ENCODE measurements at places on chromosomes 3 and 15. TPM values are rescaled to one million over a fixed set of nuclear protein-coding genes. Genes with fewer than 3 reads are reported as not detected.
A peak's percentile ranks its signal among the peaks of the same experiment; 100 is the strongest.

- DNase-seq = no peak
- peaks cover 2% of the 10 kb centered on the region for H3K4me1 ChIP-seq
Observed at GRCh38 chr3:30530084-30530483, 76.3 kb upstream of the TGFBR2 start.

DNA sequence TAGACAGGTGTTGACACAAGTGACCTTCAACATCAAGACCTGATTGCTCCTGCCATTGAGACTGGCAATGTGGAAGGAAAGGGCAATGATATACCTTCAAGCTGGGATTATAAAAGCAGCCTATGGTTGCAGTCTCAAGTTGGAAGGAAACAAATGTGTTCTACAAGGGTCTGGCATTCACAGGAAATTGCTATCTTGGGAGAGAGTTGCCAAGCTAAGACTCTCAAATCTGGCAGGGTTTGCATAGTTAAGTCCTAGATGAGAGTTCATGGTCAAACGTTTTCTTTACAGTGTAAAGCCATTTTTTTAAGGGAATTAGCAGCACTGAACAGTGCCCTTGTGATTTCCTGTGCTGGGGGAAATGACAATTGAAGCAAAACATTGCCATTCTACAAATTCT, 546.9 kb upstream of the CFAP20DC start:
- H3K4me3 ChIP-seq = no peak overlapping the region
- H3K36me3 ChIP-seq = no peaks in the 10 kb centered on the region
- no peaks in the 10 kb centered on the region for H3K4me1 ChIP-seq
- H3K27me3 ChIP-seq = peaks cover 3% of the 10 kb centered on the region
- DNase-seq = no peak

GRCh38 chr15:65420975-65421359, 1.8 kb downstream of the IGDCC4 start:
- no peak overlapping the region for H3K4me3 ChIP-seq
- H3K4me1 ChIP-seq = peaks cover 12% of the 10 kb centered on the region
- H3K27me3 ChIP-seq = peaks cover 70% of the 10 kb centered on the region
- DNase-seq = no peak
- H3K36me3 ChIP-seq = peaks cover 3% of the 10 kb centered on the region

DNA sequence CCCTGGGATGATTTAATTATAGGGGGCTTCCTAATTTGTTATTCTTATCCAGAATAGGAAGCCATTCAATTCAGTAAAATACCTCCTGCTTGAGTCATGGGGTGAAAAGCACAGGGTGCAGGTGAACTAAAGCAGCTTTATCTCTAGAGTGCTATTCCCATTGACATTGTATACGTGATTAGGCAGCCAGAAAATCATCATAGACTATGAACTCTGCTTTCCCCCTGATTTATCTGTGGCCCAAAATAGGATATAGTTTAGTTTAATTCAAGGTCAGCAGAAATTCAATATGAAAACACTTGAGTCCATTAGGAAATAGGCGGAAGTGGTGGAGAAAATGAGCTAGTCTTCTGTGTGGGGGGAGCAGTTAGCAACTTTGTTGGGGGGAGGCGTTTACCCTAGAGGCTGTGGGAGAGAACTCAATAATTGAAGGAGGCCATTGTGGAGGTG, 18.2 kb upstream of the PRKCI start:
- H3K4me1 ChIP-seq = no peaks in the 10 kb centered on the region
- no peak overlapping the region for H3K4me3 ChIP-seq
- H3K27ac ChIP-seq = no peak overlapping the region
- no peak for DNase-seq
- no peaks in the 10 kb centered on the region for H3K36me3 ChIP-seq

- H3K4me3 ChIP-seq = no peak overlapping the region
- H3K36me3 ChIP-seq = no peaks in the 10 kb centered on the region
- no peak overlapping the region for H3K27ac ChIP-seq
- H3K27me3 ChIP-seq = no peaks in the 10 kb centered on the region
Observed at GRCh38 chr3:70471464-70472342, 159.3 kb upstream of the MDFIC2 start.

- H3K27ac ChIP-seq = peak overlapping the region; percentile 63
- peak; percentile 43 for DNase-seq
- peaks cover 41% of the 10 kb centered on the region for H3K36me3 ChIP-seq
- H3K27me3 ChIP-seq = no peaks in the 10 kb centered on the region
Observed at GRCh38 chr3:11634081-11634635, 9.6 kb downstream of the VGLL4 start.

DNA sequence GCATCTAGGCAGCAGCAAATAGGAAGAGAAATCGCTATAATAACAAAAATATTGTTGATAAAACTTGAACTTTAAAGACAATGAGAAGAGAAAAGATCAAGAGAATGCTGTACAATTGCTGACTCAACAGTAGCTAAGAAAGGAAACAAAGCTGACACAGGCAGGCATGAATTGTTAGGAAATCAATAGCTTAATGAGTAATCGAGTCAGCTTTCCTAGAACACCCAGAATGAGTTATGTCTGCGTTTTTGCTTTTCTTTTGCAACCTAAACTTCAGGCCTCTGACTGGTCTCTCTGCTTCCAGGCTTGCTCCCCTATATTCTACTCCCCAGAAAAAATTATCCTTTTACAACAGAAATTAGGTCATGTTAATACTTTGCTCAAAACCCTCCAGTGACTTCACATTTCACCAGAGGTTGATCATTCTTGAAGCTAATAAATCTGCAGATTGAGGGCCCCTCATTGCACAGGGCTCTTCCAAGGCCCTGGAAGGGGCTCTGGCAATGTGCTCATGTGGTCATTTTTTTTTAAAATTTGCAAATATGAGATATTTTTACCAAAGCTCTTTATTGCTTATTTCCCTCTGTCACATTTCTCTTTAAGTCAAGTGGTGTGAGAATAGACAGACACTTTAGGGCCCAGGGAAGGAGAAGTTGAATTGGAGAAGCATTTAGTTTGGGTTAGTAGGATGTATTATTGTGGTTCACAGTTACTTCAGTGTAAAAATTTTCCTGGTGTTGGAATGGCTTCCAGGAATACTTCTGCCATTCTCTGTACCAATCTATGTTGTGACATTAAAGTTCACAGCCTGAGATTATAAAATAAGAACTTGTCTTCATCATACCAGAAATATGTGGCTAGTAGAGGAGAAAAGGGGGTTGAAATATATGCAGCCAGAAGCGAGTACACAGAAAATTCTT, 116.3 kb downstream of the TMCO5A start:
- no peaks in the 10 kb centered on the region for H3K36me3 ChIP-seq
- DNase-seq = no peak
- peaks cover 11% of the 10 kb centered on the region for H3K27me3 ChIP-seq
- H3K4me1 ChIP-seq = no peaks in the 10 kb centered on the region

DNA sequence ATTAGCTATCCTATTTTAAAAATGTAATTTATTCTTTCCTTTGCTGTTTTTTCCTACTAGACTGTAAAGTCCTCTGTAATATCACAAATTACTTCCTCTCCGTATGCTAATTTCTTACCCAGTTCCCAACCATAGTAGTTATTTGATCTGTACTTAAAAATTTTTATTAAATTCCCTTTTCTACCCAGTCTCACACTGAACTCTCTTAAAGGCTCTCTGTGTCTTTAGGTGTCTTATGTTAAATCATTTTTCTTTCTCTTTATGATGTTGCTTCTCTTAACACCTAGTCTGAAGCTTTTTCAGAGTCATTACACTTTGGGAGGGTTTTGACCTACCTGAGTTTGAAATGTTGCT, 378.6 kb downstream of the NSUN3 start:
- H3K27ac ChIP-seq = no peak overlapping the region
- H3K27me3 ChIP-seq = no peaks in the 10 kb centered on the region
- H3K4me3 ChIP-seq = no peak overlapping the region
- no peaks in the 10 kb centered on the region for H3K36me3 ChIP-seq
- no peak for DNase-seq

- no peaks in the 10 kb centered on the region for H3K36me3 ChIP-seq
- no peaks in the 10 kb centered on the region for H3K4me1 ChIP-seq
- no peaks in the 10 kb centered on the region for H3K27me3 ChIP-seq
Observed at GRCh38 chr15:31842532-31843195, 187.7 kb upstream of the CHRNA7 start.

GRCh38 chr3:60775985-60776384, 475.3 kb downstream of the FHIT start:
- no peak overlapping the region for H3K4me3 ChIP-seq
- no peaks in the 10 kb centered on the region for H3K4me1 ChIP-seq
- no peaks in the 10 kb centered on the region for H3K27me3 ChIP-seq
- no peak overlapping the region for H3K27ac ChIP-seq

DNA sequence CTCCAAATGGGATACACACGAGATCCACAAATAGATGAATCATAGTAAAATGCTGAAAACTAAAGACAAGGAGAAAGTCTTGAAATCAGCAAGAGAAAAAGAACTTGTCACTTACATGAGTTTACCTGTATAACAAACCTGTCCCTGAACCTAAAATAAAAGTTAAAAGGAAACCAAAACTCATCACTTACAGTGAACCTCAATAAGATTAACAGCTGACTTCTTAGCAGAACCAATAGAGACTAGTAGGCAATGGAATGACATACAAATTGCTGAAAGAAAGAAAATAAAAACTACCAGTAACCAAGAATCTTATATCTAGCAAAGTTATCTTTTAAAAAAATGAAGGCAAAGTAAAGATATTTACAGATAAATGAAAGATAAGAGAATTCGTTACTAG, 27.4 kb downstream of the SEC22A start:
- no peak overlapping the region for H3K27ac ChIP-seq
- no peak overlapping the region for H3K4me3 ChIP-seq
- no peaks in the 10 kb centered on the region for H3K27me3 ChIP-seq
- peaks cover 58% of the 10 kb centered on the region for H3K36me3 ChIP-seq

GRCh38 chr3:63762934-63763550, 56.1 kb upstream of the C3orf49 start:
- H3K27me3 ChIP-seq = no peaks in the 10 kb centered on the region
- H3K4me1 ChIP-seq = no peaks in the 10 kb centered on the region
- H3K36me3 ChIP-seq = no peaks in the 10 kb centered on the region
- no peak for DNase-seq

GRCh38 chr3:16140116-16140893, 34.2 kb upstream of the GALNT15 start:
- no peak for DNase-seq
- H3K4me1 ChIP-seq = no peaks in the 10 kb centered on the region
- H3K4me3 ChIP-seq = no peak overlapping the region
- H3K36me3 ChIP-seq = no peaks in the 10 kb centered on the region
- no peaks in the 10 kb centered on the region for H3K27me3 ChIP-seq

DNA sequence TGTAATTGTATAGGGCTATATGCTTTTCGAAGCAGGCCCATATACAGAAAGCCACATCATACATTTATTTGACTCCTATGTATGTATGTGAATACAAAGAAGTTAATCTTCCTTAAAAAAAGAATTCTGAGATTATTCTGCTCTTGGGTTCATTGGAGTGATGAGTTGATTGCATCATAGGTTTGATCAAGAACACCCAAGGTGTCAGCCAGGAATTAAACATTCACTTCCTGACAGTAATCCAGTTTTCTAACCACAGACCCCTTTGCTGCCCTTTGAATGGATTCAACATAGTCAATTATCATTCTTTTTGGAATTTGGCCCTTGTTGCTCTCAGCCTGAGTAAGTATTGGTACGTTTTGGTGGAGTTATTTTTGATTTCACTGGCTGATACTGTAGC, 225.6 kb downstream of the CACNA2D3 start:
- H3K27me3 ChIP-seq = peaks cover 2% of the 10 kb centered on the region
- no peak for DNase-seq
- no peak overlapping the region for H3K27ac ChIP-seq
- H3K36me3 ChIP-seq = no peaks in the 10 kb centered on the region
- no peak overlapping the region for H3K4me3 ChIP-seq

GRCh38 chr3:114216186-114216970, 21.0 kb downstream of the ZNF80 start:
- H3K27me3 ChIP-seq = no peaks in the 10 kb centered on the region
- no peak for DNase-seq
- H3K27ac ChIP-seq = no peak overlapping the region
- no peak overlapping the region for H3K4me3 ChIP-seq
- H3K4me1 ChIP-seq = peaks cover 35% of the 10 kb centered on the region

GRCh38 chr3:195045481-195046210, 225.3 kb downstream of the XXYLT1 start:
- no peaks in the 10 kb centered on the region for H3K4me1 ChIP-seq
- peaks cover 2% of the 10 kb centered on the region for H3K27me3 ChIP-seq
- H3K36me3 ChIP-seq = no peaks in the 10 kb centered on the region
- H3K27ac ChIP-seq = no peak overlapping the region
- DNase-seq = no peak

GRCh38 chr15:66941791-66942190, 123.6 kb upstream of the SMAD3 start:
- H3K4me1 ChIP-seq = peaks cover 19% of the 10 kb centered on the region
- DNase-seq = no peak
- H3K27ac ChIP-seq = no peak overlapping the region
- H3K4me3 ChIP-seq = no peak overlapping the region
- H3K36me3 ChIP-seq = peaks cover 2% of the 10 kb centered on the region
- H3K27me3 ChIP-seq = no peaks in the 10 kb centered on the region

- H3K36me3 ChIP-seq = peaks cover 38% of the 10 kb centered on the region
- no peak for DNase-seq
- H3K4me1 ChIP-seq = peaks cover 13% of the 10 kb centered on the region
- H3K27me3 ChIP-seq = no peaks in the 10 kb centered on the region
- no peak overlapping the region for H3K27ac ChIP-seq
- H3K4me3 ChIP-seq = no peak overlapping the region
Observed at GRCh38 chr3:43709022-43709421, 18.3 kb downstream of the ABHD5 start.

DNA sequence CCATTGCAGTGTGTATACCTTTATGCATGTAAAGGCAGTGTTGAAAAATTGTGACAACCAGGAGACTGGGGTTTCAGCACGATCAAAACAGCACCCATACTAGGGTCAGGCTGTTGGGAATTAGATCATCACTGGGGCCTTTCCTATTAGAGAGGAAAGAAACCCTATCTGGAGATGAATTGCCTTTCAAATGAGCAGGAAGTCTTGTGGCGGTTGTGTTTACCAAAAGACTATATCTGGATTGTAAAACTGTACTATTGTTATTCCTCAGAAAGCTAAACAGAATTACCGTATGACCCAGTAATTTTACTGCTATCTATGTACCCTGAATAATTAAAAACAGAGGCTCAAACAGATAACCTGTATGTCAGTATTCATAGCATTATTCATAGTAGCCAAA, 10.1 kb downstream of the UBE2E1 start:
- H3K36me3 ChIP-seq = peaks cover 42% of the 10 kb centered on the region
- DNase-seq = no peak
- no peaks in the 10 kb centered on the region for H3K27me3 ChIP-seq
- H3K4me3 ChIP-seq = no peak overlapping the region
- peaks cover 35% of the 10 kb centered on the region for H3K4me1 ChIP-seq
- no peak overlapping the region for H3K27ac ChIP-seq

GRCh38 chr15:68210409-68210756, 5.3 kb upstream of the CALML4 start:
- H3K4me3 ChIP-seq = no peak overlapping the region
- H3K27ac ChIP-seq = peak overlapping the region; percentile 89
- H3K4me1 ChIP-seq = peaks cover 33% of the 10 kb centered on the region
- H3K27me3 ChIP-seq = no peaks in the 10 kb centered on the region
- H3K36me3 ChIP-seq = no peaks in the 10 kb centered on the region

Gene NR2E3
- not detected for total RNA-seq

Gene GOLGA8J
- not detected for total RNA-seq

Gene COPG1
- total RNA-seq = 136 TPM

Gene NDUFB4
- total RNA-seq = 148 TPM

Gene TGM4
- total RNA-seq = not detected

Gene GOLGA6L10
- total RNA-seq = 0.97 TPM

Gene CTDSPL
- total RNA-seq = 4.7 TPM

Gene CAMKV
- total RNA-seq = not detected

Gene ASB14
- total RNA-seq = not detected

Gene CHRFAM7A
- not detected for total RNA-seq
